CD4-positive, alpha-beta memory T cell (primary cell): ENCODE measurements at places on chromosomes 7 and 10. TPM values are rescaled to one million over a fixed set of nuclear protein-coding genes. Genes with fewer than 3 reads are reported as not detected.

Gene CUX1
- 46.1 TPM for total RNA-seq

Gene PAX2
- total RNA-seq = not detected

GRCh38 chr10:98170249-98171117, 36.0 kb downstream of the R3HCC1L start:
- H3K4me1 ChIP-seq = peaks cover 4% of the 10 kb centered on the region
- H3K4me3 ChIP-seq = no peak overlapping the region
- DNase-seq = peak; percentile 16
- H3K27ac ChIP-seq = no peak overlapping the region
- peaks cover 3% of the 10 kb centered on the region for H3K36me3 ChIP-seq

DNA sequence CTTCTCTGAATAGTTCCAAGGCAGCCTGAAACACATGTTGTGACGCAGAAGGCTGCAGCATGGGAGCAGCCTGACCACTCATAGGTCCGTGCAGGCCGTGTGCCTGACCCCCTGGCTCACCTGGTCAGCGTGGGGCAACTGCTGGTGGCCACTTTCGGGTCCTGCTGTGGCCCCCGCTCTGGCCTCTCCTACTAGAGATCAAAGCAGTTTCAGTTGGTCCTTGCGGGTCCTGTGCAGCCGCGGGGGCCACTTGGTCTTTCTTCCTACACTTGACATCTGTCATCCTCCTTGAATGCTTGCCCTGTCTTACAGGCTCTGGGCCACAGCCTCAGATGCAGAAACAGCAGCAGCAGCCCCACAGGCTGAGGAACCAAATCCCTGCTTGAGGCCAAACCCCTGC, 320.8 kb upstream of the ZNF32 start:
- no peaks in the 10 kb centered on the region for H3K4me1 ChIP-seq
- DNase-seq = no peak
- no peaks in the 10 kb centered on the region for H3K27me3 ChIP-seq
- H3K4me3 ChIP-seq = no peak overlapping the region
